NCI-H1092 treated with DMSO at 0.1 percent for 48 hours (cell line): ENCODE measurements at places on chromosomes 4 and X.
A peak's percentile ranks its signal among the peaks of the same experiment; 100 is the strongest.

- DNase-seq: no peak
Observed at GRCh38 chr4:56880572-56880971, 27.1 kb upstream of the REST start.

- DNase-seq: no peak
Observed at GRCh38 chrX:148024425-148025148, 43.5 kb downstream of the FMR1NB start.

DNA sequence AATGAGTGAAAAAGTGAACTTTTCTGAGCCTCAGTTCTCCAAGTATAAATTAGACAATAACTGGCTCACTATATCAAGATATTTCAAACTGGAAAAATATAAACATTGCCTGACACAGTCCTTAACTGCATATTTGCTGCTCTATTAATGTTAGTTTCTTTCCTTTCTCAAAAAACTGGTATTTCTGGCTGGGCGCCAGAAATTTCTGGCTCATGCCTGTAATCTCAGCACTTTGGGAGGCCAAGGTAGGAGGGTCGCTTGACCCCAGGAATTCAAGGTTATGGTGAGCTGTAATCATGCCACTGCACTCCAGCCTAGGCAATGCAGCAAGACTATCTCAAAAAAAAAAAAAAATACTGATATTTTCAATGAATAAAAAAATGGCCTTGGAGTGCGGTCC is 227.0 kb downstream of the MAGEB17 start:
- no peak for DNase-seq

GRCh38 chr4:5930876-5931275 is 38.0 kb upstream of the CRMP1 start:
- DNase-seq: no peak

- DNase-seq: no peak
Observed at GRCh38 chrX:9370893-9371292, 94.0 kb upstream of the TBL1X start.

- DNase-seq: peak; percentile 17
Observed at GRCh38 chr4:151644622-151645021, 116.2 kb downstream of the GATB start.

- DNase-seq: peak; percentile 96
Observed at GRCh38 chrX:48918643-48919340, at the start of gene PIM2. TSS of gene PIM2 (minus strand) at chrX:48919024. CDS start at chrX:48918834, 190 bp downstream.

GRCh38 chrX:72247206-72247942 is 8.5 kb upstream of the ERCC6L start:
- DNase-seq: peak; percentile 79

DNA sequence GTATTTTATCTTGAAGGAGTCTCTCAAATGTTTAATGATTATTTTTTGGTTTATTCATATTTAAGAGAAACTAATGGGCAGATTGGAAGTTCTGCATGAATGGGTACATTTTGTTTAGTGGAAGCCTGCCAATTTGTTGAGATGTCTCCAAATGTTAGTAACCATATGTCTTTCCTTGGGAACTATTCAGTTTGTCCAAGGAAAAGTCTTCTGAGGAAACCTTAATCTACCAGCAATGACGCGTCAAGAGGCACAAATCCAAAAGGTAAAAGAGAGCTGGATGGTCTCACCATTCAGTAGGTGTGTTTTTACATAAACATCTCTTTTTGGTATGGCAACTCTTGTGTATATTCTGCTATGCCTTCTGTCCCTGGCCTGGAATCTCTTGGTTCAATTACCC is 37.4 kb upstream of the NDST3 start:
- no peak for DNase-seq

DNA sequence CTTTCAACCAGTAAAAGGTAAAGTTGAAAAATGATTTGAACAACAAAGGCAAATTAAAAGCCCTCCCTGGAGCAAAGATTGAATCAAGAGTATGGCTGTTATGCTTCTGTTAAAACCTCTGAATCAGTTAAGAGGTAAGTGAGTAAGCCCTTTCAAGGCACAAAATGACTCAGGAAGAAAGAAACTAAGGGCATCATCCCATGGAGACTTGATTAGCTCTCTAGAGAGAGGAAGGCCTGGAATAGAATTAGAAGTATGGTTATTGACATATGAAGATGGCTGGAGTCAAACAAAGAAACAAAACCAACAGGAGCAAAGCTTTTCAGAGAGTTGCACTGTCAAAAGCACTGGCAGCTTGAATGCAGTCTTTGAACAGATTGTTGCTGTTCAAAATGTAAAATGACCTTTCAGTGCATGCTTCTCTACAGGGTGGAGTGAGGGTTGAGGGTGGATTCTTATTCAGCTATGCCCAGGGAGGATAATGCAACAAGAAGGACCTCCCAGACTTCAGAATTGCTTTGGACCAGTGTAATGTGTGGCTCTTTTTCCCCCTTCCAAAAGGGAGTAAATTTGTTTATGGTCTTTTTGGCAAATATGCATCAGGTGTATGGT is 365.5 kb downstream of the GBA3 start:
- no peak for DNase-seq

DNA sequence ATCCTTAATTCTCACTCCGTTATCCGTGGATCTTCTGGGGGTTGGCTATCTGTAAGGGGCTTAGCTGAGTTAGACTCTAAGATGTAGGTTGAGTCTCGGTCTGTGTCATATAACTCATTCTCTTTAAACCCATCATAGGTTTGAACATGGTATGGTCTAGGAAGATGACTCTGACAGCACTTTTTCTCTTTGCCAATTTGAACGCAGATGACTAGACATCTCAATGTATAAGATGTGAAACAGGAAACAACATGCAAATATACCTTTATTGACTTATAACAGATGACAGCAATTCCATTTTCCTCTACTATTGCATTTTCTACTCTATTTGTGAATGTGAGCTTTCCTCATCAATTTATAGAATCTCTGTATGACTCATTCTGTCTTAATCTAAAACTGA is 634.8 kb upstream of the MAGEB2 start:
- DNase-seq: no peak

DNA sequence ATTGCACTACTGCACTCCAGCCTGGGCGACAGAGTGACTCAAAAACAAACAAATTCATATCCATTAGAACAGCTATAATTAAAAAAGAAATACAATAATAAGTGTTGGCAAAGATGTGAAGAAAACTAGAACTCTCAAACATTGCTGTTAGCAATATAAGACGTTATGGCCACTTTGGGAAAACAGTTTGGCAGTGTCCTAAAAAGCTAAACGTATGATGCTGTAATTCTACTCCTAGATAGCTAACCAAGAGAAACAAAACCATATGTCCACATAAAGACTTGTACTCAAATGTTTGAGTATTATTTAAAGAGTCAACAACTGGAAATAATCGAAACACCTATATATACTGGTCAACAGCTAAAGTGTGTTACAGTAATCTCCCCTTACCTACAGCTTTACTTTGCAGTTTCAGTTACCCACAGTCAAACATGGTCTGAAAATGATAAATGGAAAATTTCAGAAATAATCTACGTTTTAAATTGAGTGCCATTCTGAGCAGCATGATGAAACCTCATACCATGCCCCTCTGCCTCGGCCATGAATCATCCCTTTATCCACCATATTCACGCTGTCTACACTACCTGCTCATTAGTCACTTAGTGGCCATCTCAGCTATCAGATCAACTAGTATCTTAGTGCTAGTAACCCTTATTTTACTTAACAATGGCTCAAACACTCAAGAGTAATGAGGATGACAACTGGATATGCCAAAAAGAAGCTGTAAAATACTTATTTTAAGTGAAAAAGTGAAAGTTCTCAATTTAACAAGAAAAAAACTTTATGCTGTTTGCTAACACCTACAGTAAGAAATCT is 4.9 kb downstream of the ELF2 start:
- peak; percentile 65 for DNase-seq

GRCh38 chrX:107851215-107851614 is 25.5 kb downstream of the MID2 start:
- DNase-seq: no peak

DNA sequence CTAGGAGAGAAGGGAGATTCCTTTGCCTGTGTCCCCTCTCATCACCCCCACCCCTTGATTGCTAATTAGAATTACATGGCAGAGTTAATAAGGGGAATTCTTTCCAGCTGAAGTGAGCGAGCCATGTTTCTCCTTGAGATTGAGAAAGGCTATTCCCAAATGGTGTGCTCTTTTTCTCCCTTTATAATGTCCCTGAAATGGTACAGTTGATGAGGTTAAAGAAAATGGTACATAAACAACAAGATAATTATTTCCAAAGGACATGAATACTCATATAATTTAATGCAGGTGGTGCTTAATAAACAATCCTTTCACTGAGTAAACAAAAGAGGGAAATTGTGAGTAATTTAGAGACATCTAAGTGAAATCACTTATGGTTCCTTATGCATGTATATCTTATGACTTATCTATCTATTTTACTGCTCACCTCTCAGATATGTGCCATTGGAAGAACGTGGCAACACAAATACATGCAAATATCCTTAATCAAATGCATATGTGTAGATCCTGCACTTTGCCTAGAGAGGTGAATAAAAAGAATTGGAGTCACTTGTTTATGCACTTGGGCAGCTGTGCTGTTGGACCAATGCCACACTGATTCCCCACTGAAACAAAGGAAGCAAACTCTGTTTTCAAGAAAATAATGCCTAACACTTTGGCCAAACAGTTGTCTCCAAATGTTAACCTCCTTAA is 106.6 kb upstream of the WDR44 start:
- DNase-seq: peak; percentile 10

DNA sequence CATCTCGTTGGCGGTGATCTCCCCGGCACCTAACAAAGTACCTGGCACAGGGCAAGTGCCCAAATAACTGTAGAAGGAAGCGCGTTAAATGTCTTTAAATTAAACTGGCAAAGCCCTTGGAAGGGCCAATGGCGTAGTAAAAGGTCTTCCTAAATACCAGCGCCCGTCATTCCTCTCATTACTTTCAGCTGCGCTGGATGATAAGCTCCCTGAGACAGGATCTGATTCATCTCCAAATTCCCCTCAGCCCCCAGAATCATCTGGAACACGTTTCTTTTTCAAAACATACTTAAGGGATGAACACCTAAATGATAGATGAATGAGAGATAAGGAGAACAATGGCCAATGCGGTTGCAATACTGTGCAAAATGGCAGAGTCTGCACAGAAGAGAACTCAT is 95.1 kb downstream of the AFAP1 start:
- DNase-seq: no peak

- DNase-seq: no peak
Observed at GRCh38 chrX:25072247-25072646, 56.5 kb upstream of the ARX start.

DNA sequence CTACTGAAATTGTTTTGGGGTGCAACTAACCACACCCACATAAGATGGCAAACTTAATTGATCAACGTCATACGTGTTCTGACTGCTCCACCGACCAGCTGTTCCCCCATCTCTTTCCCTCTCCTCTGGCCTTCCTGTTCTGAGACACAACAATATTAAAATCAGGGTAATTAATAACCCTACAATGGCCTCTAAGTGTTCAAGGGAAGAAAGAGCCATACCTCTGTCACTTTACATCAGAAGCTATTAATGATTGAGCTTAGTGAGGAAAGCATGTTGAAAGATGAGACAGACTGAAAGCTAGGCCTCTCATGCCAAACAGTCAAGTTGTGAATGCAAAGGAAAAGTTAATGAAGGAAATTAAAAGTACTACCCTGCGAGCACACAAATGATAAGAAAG is 173.9 kb upstream of the FTHL17 start:
- DNase-seq: no peak

DNA sequence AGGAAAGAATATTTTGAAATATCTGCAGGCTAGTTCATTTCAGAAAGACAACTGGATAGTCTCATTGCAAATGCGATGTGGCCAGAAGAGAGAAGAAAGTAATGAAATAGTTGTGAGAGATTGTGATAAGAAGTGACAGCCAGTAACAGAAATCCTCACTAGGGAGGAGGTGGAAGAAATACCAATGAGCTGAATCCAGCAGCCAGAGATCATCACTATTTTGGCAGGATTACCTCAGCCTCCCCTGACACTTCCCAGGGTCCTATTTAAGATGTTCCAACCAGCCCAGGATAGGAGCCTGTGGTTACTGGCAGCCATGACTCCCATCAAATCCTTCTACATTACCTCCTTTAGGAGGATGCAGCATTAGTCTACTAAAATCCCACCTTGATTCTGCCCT is 76.7 kb upstream of the ARHGAP24 start:
- DNase-seq: no peak

GRCh38 chrX:7266288-7266687 is 118.3 kb upstream of the PUDP start:
- no peak for DNase-seq

- no peak for DNase-seq
Observed at GRCh38 chr4:158446106-158446505, 75.6 kb upstream of the RXFP1 start.

GRCh38 chr4:104424989-104425388 is 69.7 kb downstream of the CXXC4 start:
- peak; percentile 64 for DNase-seq

- DNase-seq: no peak
Observed at GRCh38 chrX:131709553-131709952, 165.7 kb downstream of the OR13H1 start.

DNA sequence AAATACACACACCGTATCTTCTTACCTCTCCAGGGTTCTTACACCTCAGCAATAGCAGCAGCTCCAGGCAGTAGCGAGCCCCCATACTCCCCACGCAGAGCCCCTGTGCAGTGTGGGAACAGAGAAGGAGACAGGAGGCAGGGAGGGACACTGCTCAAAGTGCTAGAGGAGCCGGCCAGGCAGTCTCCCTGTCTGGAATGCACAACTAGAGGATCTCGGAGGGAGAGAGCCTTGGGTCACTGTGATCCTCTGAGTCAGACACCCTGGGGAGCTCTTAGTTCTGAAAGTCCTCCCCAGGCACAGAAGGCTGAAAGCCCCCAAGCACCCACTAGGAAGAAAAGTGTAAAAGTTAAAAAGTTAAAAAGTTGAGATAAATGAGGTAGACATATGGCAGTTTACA is 16.0 kb downstream of the AMELX start:
- DNase-seq: no peak

GRCh38 chr4:83197555-83198235 is 83.2 kb upstream of the PLAC8 start:
- no peak for DNase-seq

- DNase-seq: no peak
Observed at GRCh38 chrX:12352922-12353321, 214.6 kb downstream of the FRMPD4 start.

DNA sequence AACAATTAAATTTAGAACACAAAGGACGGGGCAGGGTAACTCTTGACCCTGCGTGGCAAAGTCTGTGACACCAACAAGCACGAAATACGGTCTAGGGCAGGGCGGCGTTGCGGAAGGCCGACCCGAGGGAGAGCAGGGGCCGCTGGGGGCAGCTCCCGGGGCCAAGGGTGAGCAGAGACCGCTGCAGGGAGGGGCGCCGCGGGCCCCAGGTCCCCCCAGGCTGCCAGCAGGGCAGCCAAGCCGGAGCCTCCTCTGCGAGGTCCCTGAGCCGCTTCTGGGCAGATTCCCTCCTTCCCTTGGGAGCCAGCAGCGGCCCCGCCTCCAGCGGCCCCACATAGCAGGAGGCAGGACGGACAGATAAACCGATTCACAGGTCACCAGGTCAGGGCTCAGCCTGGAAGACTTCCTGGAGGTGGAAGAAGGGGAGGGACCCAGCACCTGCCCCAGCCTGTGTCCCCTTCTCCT is 90.2 kb downstream of the FAM53A start:
- no peak for DNase-seq

GRCh38 chrX:47366041-47366722 is 4.2 kb upstream of the ZNF157 start:
- DNase-seq: peak; percentile 79
